Lung (tissue), 17 donors: ENCODE measurements at places on chromosomes 2 and 18. TPM values are rescaled to one million over a fixed set of nuclear protein-coding genes. Genes with fewer than 3 reads are reported as not detected.

DNA sequence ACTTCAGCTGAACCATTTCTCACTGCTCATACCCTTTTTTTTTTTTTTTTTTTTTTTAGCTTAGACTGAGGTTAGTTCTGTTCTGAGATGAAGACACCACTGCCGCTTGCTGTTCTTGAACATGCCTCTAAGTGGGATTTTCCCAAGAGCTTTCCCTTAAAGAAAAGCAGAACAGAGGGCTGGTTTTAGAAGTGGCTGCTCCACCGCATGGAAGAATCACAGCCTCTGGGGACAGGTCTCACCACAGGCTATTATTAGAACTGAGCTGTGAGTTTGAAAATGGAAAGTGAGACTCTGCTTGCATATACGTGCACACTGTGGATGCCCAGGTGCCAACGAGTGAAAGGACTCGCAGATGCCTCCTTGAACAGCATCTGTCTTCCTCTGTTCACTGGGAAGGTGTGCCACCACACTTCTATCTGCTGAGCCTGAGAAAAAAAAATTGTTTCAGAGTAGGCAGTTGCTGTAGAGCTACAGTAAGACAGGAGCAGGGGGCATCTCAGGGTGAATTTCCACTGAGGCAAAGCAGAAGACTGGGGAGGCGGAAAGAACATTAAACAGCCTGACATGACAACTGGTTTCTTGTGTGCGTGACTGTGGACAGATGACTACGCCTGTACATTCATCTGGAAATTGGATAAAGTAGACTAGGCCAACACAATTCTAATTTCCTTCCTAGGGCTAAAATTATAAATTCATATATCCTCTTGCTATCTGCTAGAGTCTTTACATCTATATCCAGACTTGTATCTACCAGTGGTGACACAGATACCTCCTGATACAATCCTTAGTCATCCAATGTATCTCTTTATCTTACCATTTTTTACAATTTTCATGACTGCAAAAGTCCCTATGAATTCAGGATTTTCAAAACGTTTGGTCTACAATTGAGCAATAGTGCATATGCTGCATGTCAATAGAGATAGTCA is 1045.7 kb upstream of the CELF4 start:
- DNase-seq, result no peak

GRCh38 chr2:159616286-159616701 is at the start of gene BAZ2B:
Gene BAZ2B, minus strand, starts transcription at chr2:159616548. Its CDS starts 137,829 bp downstream, at chr2:159478719.
- DNase-seq, result peak; percentile 93

- no peak for DNase-seq
Observed at GRCh38 chr2:205776139-205776538, 93.8 kb downstream of the NRP2 start.

- no peak for DNase-seq
Observed at GRCh38 chr2:100955226-100955625, 46.9 kb upstream of the RPL31 start.

- DNase-seq, result no peak
Observed at GRCh38 chr2:46098621-46099062, 198.6 kb upstream of the EPAS1 start.

- DNase-seq, result peak; percentile 47
Observed at GRCh38 chr2:42979416-42979869, 187.1 kb upstream of the HAAO start.

GRCh38 chr18:50563376-50563775 is 3.5 kb downstream of the MAPK4 start:
- DNase-seq, result no peak

DNA sequence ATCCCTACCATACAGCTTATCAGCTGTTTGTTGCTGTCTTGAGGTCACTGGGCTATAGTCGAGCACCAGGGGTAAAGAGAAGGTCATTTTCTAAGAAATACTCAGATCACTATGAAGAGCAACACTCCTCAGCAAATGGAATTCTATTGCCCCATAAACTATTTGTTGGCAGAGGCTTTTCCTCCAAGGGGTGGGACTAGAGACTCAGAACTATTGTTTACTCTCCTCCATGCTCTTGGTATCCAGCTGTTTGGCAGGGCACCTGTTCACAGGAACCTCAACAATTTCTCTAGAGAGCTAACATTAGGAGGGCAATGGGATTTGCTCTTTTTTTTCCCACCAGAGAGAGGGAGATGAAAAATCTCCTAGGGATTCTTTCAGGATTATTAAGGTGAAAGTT is 249.1 kb upstream of the SPRED2 start:
- DNase-seq, result no peak

GRCh38 chr2:107258531-107259407 is 372.8 kb upstream of the ST6GAL2 start:
- DNase-seq, result no peak

DNA sequence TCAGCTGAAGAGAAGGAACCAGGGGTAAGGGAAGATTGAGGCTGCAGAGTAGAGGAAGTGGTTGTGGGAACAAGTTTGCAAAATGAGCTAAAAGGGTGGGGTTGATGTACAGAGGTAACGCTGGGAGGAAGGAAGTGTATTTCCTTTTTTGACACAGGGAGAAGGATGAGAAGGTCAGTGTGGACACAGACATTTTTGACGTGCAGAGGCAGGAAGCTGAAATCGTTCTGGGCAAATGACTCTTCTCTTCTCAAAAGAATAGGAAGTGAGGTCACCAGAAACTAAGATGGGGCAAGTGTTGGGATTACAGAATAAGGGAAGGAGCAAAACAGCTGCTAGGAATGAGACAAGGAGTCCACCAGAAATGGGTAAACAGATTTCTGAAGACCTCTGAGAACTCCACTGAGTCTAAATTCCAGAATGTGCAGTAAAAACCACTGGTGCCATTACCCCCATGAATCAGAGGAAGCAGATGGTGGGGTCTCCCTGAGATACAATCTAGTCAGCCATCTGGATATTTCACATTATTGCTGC is 20.0 kb upstream of the RNF149 start:
- no peak for DNase-seq

GRCh38 chr2:85326406-85327159 is 1.2 kb downstream of the TGOLN2 start:
- DNase-seq, result no peak

DNA sequence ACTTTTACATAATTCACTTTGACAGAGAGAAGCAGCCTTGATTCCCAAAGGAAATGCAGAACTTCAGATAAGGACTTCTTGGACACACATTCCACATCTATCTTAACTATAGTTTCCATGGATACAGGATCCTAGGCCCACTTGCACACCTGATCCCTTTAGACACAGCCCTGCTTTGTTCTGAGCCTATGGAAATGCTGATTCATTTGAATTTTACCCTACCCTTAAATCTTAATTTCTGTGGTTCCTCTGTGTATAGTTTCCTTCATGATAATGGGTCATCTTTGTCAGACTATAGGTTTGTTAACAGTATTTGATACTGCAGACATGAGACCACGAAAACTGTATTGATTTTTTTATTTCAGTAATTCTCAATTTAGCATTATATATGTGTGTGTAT is 77.4 kb downstream of the ACTR3 start:
- no peak for DNase-seq

DNA sequence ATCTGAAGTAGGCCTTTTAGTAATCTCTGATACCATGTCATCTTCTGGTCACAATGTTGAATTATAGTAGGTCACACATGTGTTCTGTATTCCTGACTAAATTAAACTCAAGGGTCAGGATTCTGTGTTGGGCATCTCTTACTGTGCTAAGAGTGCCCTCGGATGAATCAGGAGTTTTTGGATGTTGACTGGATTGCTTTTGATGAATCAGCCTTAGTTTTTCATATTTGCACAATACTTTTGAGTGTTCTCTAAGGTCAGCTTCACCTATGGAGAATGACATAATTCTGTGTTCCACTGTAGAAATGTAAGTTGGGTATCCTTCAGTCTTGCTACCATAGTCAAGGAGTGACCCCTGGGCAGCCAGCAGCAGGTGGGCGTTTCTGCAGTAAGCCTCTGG is 190.1 kb downstream of the PTPRM start:
- no peak for DNase-seq

GRCh38 chr2:191611614-191612013 is 66.3 kb upstream of the NABP1 start:
- DNase-seq, result peak; percentile 20

GRCh38 chr2:45975752-45976517 is 321.3 kb upstream of the EPAS1 start:
- no peak for DNase-seq

DNA sequence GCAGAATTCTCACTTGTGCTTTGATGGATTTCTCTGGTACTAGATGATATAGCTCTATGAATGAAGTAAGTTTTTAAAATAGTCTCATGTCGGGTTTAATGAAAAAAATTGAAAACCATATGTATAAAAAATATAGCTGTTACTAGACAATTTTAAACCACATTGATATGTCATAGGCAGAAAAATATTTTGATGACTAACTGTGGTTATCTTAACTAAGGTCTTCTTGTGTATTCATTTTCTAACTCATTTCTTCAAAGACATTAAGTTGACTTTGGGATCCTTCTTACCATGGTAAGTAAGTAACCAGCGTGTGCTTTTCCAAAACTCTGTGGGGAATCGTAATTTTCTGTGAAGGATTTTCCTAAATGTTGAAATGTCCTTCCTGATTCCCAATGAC is 160.9 kb upstream of the COL3A1 start:
- DNase-seq, result no peak

DNA sequence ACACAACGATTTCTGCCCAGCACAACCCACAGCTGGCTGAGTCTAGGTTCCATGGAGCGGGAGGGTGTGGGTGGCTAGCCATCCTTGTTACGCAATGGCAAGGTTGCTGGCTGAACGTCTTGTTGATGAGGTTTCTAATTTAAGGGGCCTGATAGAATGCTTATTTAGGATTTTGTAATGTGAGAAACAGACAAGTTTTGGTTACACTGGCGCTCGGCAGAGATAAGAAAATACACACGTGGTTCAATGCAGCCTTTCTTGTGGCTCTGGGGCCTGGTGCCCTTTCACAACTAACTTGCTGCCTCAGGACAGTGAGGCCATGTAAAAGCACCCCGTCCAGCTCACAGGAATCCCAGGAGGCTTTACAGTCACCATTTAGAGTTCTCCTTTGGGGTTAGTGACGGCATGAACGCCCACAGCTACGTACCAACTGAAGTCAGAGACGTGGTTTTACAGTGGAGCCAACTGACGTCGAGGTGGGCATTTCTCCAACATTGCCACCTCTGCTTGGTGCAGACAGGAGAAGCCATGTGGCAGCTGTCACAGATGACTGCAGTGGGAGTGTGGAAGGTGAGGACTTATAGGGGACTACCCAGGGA is 29.7 kb upstream of the PIEZO2 start:
- peak; percentile 66 for DNase-seq

GRCh38 chr18:25089470-25089869 is 262.5 kb downstream of the ZNF521 start:
- no peak for DNase-seq

DNA sequence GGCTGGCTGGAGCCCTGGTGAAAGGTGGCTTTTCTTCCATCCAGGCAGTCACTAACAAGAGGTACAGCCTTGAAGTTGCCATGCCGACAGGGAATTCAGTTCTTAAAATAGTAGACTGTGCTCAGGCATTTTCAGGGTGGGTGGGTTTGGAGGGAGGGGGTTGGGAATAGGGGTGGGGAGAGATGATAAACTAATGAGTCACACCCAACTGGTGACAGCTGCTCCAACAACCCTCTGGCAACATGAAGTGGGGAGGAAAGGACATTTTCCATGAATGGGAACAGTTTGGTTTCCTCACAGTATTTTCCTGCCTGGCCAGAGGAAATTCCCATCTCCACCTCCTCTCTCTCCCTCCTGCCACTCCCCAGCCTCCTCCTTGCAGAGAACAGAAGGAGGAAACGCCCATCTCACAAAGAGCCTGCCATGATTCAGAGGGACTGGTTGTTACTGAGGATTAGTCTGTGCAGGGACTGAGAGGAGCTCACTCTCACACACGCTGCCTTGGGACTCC is 113.0 kb upstream of the SLC1A4 start:
- no peak for DNase-seq

- DNase-seq, result peak; percentile 15
Observed at GRCh38 chr2:135951041-135951583, 34.3 kb downstream of the DARS1 start.

GRCh38 chr2:51165534-51166260 is 133.8 kb upstream of the NRXN1 start:
- no peak for DNase-seq

- no peak for DNase-seq
Observed at GRCh38 chr2:20185176-20186022, 39.5 kb downstream of the SDC1 start.

DNA sequence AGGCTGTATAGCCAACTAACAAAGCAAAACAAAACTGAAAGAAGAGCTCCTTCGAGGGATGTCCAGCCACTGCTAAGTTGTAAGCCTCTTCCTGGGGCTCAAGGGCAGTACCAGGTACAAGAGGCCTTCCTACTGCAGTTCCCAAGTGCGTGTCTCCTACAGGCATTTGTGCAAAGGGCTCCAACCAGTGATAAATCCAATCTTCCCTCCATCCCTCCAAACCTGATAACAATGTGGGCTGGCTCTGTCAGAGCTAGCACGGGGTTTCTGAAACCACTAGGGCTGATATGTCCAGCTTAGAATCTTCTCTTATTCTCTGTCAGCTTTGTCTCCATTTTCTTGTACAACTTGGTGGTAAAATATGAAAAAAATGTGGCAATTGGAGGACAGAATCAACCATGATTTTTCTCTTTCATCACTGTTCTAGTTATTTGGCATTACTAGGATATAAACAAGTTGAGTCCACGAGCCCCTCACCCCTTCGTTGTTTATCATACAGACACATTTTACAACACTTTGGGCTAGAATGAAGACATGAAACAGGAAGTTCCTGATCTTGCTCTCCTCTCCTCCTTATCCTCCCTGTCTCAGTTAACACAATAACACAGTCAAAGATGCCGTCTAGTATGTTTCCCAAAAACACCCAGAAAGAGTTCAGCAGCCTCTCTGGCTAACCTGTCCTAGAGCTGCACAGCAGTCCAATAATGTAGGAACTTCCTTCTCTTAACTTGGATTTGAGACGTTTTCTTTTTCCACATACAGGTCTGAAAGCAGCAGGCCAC is 35.4 kb upstream of the WIPF1 start:
- peak; percentile 18 for DNase-seq

GRCh38 chr2:86235196-86235980 is 36.1 kb downstream of the MRPL35 start:
- no peak for DNase-seq

- DNase-seq, result no peak
Observed at GRCh38 chr2:47890711-47891368, 15.5 kb downstream of the FBXO11 start.

The VWA3B gene
- total RNA-seq, result 29.2 TPM

The CERKL gene
- total RNA-seq, result 12.0 TPM

The ZSWIM2 gene
- not detected for total RNA-seq

The TMEM178A gene
- total RNA-seq, result 2.5 TPM

The FSHR gene
- not detected for total RNA-seq

The CD8B2 gene
- total RNA-seq, result not detected

The CAPN14 gene
- 0.26 TPM for total RNA-seq

The INO80D gene
- 24.2 TPM for total RNA-seq

The TMEM37 gene
- 11.5 TPM for total RNA-seq

The CXCR1 gene
- total RNA-seq, result 6.4 TPM

The INPP5D gene
- total RNA-seq, result 24.9 TPM

The EHD3 gene
- 5.8 TPM for total RNA-seq
